NCI-H2171 treated with DMSO at 0.1 percent for 48 hours (cell line): ENCODE measurements at places on chromosomes 3 and 15.

DNA sequence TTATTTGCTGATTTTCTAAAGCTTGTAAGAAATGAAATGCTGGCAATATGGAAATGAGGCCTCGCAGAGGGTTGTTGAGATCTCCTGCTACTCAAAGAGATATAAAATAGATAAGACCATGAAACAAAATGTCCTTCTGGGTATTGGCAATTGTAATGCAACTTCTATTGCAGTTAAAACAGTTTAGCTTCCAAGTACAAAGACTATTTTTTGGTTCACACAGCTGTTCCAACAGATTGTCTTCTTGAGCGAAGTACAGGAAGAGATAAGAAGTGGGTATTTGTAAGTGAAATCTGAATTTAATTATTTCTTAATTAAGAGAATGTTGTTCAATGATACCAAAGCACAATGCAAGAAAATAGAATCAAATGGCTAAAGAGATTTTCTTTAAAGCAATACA lies 801.5 kb upstream of the GBE1 start:
- DNase-seq: no peak

DNA sequence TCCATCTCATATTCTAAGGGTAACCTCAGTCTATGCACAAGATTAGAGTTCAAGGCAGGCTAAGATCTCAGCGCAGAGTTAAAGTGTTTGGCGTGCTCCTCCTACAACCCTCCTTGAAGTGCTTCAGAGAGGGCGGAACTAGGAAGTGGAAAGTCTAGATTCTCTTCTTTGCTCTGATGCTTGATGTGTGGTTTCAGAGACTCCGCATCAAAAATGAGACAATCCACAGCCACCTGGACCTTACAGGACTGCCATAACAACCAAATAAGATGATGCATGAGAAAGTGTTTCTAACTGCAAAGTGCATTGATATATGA lies 161.3 kb upstream of the ATP11B start:
- no peak for DNase-seq

- DNase-seq: no peak
These were observed 118.2 kb upstream of the RAP2B start for GRCh38 chr3:153043729-153044328.

GRCh38 chr15:32803631-32804030 lies 85.8 kb downstream of the GREM1 start:
- DNase-seq: no peak

DNA sequence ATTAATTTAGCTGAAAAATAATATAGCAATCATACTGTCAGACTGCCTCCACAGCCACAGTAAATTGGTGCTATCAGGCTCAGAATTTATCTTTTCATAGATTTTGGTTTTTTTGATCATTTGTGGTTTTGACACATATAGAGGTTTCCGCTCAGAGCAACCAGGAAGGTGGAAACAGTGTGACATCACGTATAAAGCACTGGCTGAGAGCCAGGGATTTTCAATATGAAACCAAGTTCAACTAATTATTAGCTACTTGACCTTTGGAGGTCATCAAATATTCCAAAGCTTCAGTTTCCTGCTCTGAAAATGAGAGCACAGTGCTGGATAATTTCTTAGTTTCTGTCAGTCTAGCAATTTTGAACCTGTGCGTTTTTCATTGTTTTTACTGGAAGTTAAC lies 433.8 kb upstream of the SUCLG2 start:
- DNase-seq: no peak

DNA sequence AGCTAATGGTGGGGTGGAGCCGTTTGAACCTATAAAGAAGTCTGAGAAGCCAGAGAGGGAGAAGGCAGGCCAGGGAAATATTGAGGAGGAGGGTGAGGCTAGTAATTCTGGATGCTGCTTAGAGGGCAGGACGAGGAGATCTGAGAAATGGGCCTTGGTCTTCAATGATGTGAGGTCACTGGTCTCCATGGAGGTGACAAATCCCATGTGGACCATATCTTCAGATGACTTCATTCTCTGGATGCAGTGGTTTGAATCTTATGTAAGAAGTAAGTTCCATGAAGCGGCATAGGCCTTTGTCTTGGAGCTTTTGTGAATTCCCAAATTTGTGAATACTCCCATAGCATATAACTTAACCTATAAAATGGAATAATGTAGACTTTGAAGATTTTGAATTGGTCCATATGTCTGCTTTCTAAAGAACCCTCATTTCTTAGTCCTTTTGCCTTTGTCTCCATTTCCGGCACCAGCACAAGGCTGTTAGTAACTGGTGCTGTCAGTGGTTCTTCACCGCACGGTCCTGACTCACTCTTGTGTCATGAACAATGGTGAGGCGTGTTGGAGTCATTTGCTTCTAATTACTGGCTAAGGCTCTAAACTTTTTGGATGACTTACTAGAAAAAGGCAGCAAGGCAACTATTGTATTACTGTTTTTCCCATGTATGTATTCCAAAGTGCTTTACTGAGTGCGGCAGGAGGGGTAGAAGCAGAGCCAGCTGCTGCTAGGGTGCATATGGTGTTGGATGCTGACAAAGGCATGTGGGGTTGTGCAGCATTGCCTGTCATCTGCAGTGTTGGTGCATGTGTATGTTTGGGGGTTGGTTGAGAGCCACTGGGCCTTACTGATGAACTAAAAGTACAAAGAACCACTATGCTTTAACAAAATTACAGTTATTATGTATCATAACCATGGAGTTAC lies 279.3 kb upstream of the C2CD4B start:
- peak; percentile 23 for DNase-seq

DNA sequence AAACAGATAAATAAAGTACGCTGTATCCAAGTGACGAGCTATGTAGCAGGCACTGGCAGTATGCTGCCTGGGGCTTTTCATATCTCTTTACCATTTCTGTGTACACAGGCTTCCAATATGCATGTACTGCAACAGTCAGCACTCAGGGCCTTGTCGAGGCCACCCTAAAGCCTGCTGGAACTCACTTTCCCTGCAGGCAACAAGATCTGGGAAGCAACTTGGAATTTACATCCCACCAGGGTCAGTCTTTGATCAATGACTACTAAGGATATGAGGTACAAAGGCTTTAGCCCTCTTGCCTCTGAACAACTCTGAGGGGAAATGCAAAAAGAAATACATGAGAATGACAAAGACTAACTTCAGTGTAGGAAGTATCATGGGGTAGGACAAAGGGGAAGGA lies 101.8 kb upstream of the ARL6 start:
- DNase-seq: no peak

DNA sequence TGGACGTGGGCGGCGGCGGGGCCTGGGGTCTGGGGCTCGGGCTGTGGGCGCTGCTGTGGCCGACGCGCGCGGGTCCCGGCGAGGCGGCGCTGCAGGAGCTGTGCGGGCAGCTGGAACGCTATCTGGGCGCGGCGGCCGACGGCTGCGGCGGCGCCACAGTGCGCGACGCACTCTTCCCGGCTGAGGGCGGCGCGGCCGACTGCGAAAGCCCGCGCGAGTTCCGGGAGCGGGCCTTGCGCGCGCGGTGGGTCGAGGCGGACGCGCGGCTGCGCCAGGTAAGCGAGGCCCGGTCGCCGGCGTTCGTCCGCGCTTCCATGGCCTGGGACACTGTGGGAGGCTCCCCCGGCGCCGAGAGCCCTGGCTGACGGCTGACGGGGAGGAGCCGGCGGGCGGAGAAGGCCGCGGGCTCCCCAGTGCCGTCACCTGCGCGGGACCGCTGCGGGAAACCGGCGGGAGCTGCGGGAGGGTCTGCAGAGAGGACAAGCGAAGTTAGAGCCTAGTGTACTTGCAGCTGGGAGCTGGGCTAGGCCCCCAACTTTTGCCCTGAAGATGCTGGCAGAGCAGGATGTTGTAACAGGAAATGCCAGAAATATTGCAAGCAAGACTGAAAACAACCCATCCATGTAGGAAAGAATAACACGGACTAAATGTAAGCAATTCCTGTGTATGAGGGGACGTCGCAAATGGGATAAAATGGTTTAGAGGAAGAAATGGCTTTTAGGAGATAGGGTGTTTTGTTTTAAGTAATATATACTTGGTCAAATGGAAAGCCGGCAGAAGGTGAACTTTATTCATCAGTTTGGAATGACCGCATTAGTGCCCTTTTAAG lies 847 bp downstream of the WHAMM start:
- DNase-seq: peak; percentile 44

- DNase-seq: no peak
These were observed 622 bp downstream of the XIRP1 start for GRCh38 chr3:39191773-39192172.

GRCh38 chr3:43163895-43164493 lies 58.1 kb upstream of the POMGNT2 start:
- DNase-seq: no peak

- no peak for DNase-seq
These were observed 48.2 kb upstream of the FGD5 start for GRCh38 chr3:14770591-14770990.

DNA sequence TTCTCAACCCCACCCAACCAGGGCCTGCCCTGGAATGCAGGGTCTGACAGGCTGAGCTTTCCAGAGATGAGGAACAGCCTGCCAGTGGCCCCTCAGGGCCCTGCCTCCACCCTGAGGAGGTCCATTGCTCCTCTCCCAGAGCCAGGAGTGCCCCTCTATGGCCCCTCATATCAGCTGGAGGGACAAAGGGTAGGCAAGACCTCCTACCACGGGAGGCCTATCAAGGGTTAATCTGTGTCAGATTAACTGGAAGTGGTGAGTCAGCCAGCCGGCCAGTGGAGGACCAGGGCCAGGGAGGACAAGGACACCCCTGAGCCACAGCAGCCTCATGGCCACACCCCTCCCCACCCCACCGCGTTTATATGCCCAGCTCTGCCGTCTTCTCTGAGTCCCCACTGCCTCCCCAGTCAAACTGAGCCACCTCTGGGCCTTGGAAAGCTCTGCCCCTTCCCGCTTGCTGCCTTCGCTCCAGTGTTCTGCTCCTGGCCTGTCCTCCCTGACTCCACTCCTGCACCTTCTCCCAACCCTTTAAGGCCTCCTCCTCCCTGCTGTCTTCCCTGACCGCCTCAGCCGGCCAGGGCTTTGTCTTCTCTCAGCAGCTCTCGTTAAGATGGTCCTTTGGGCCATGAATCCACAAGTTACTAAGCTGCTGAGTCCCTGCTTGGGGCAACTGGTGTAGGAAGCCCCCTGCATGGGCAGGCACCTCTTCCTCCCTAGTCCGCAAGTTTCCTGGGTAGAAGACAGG lies 6.5 kb downstream of the CCDC33 start:
- no peak for DNase-seq

DNA sequence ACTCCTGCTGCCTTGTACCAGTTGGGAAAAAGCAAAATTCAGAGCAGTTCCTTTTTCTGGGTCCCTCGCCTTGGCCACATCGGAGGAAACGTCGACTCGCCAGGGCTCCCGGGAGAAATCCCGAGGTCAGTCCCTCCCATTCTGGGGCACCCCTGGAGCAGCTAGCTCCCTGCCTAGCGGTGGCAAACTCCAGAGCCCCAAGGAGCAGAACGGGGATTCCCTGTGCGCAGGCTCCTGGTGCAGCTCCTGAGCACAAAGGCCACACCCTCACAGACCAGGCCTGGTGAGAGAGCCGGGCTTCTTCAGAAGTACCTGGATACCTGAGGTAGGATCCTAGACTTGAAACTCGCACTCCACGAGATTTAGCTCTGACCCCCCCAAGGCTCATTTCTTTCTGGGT lies 2.6 kb downstream of the LRRC3B start:
- no peak for DNase-seq

DNA sequence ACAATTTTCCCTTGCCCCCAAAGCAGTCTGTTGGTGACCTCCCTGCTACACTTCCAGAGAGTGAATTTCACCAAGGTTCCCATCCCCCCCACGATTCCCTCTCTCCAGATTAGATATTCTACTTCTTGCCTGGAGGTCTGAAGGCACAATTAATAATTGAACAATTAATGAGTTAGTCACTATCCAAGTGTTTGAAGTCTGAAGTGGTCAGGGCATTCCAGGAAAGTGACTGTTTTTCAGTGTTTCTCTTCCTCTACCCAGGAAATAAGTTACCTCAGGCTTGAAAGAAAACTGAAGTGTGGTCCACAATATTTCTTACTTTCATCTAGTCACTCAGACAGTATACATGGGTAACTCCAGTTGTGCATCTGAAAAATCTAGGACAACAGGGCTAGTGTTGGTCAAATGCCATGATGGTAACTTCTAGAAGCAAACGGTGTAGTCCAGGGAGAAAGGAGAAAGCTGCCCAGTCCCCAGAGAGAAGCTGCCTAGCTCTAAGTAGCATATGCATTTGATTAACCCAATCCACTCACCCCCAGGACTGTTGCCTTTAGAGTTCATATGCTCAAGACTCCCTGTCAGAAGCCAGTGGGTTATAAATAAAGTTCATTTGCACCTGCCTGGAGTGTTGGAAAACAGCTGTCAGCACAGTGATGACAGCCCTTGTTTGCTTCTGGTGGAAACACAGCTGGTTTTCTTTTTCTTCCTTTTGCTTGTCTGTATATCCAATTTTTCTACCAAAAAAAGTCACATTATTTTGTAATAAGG lies 2.3 kb upstream of the TM4SF4 start:
- DNase-seq: no peak

GRCh38 chr3:142275856-142276255 lies 50.5 kb upstream of the GK5 start:
- DNase-seq: no peak

DNA sequence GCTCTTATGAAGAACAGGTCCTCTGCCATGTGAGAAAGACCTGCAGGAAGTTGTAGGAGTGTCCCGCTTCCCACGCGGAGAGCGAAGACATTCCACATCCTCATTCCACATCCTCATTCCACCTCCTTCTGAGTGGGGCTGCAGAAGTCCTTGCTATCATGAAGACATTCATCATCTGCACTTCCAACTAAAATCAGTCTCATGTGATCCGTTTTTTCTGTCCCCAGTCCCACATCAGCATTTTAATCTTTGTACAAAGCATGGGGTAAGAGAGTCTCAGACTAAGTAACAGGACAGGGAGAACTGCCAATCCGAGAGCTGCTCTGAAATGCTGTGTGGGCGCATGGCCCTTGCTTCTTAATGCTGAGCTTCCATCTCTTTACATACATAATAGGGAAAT lies 227.2 kb downstream of the RSRC1 start:
- no peak for DNase-seq

GRCh38 chr3:182036382-182036781 lies 324.7 kb downstream of the SOX2 start:
- DNase-seq: no peak

DNA sequence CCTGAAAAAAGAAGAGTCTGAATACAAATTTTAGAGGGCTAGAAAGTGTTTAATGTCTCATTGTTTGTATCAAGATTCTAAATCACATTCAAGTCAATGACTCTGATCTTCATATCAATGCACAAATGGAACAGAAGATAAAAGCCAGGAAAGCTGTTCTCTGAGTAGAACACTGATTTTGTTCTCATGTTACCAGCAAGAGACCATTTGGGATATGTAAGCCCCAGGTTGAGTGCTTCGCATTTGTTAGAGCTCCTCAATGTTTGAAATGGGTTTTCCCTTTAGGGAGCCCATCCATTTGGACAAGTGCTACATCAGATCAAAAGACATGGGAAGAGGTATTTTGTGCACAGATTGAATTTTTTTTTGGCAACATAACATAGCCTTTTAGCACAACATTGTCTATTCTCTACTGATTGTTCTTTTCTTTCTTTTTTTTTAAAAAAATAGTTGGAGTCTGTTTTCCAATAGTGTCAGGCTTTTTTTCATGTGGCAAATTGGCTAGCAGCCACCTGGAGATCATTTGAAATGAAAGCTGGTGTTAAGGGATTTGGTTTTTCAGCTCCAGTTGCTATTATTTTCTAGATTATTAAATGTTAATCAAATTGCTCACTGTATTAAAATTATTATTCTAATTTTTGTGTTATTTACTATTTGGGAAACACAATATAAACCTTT lies 74.5 kb upstream of the ZPLD1 start:
- peak; percentile 47 for DNase-seq
